ENCODE measurements at places on chromosomes 5 and 9.

- no peak for DNase-seq
These were observed 720.7 kb upstream of the FAM174A start for GRCh38 chr5:99814321-99815063.

DNA sequence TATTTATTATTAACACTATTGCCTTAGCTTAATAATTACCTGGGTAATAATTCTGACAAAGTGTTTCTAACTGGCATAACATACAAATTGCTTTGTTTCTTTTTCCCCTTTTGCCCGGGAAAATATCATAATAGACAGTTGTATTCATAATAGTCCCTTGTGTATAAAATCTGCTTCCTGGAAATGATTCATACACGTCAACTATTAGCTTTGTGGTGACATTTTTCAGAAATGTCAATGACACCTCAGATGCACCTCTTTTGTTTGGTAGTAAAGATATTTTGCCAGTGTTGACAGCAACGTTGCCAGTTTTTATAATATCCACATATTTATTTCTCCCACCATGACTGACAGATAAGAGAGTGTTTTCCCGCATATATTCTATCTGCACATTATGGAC is 73.0 kb downstream of the RASEF start:
- DNase-seq: no peak

GRCh38 chr5:67395790-67396418 is 199.3 kb upstream of the CD180 start:
- no peak for DNase-seq

DNA sequence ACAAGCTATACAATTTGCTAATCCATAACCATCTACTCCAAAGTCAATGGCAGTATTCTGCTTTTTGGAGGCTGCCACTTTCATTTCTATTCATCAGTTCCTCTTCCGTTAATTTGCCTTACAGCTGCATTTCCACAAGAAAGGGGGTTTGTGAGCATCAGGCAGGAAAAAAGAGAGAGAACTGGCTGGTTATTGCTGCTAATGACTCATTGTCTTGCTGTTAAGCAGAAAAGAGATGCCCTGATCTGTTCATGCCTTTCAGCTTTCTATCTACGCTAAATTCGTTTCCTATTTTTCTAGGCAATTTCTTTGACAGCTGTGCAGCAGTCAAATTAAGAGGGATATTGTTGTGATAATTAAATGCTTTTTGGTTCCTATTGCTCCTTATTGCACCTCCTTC is 65.9 kb upstream of the GNAQ start:
- DNase-seq: no peak

- no peak for DNase-seq
These were observed 5.1 kb upstream of the NFIB start for GRCh38 chr9:14318934-14319580.

GRCh38 chr9:127815512-127816361 is 13.1 kb downstream of the FPGS start:
- DNase-seq: no peak

DNA sequence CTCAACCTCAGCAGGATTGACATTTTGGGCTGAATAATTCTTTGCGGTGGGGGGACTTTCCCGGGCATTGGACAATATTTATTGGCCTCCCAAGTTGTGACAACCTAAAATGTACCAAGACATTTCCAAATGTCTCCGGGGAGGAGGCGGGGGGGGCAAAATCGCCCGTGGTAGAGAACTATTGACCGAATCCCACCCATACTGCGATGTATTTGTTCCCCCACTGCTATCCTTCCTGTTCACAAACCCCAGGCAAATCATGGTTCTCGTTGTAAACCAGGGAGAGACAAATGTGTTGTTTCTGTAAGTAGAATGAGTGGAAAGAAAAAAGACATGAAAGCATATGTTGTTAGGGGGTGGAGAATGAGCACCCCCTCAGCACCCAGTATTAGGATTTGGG is 141.9 kb downstream of the PSAT1 start:
- no peak for DNase-seq

DNA sequence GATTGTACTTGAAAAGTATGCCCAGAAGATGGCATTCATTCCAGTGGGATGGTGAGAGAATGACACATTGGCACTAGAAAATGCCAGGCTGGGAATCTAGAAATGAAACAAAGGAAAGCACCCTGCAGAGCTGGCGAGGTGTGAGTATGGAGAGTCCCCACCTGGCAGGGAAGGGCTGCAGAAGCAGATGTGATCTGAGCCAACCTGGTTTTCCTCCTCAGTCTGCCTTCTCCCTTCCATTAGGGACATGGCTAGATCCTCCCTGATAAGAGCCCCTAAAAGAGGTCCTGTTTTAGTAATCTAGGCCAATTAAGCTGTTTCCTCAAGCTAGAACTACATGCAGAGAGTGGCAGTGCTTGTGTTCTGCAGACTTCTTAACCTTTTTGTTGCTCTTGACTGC is 24.7 kb upstream of the TNFSF15 start:
- DNase-seq: no peak

- DNase-seq: no peak
These were observed 136.6 kb downstream of the ADAMTS12 start for GRCh38 chr5:33755231-33755630.

- peak; percentile 64 for DNase-seq
These were observed 530 bp downstream of the BBLN start for GRCh38 chr9:128160603-128160987.

- no peak for DNase-seq
These were observed 34.5 kb upstream of the GABRP start for GRCh38 chr5:170748951-170749471.

- no peak for DNase-seq
These were observed 135.7 kb downstream of the CACNA1B start for GRCh38 chr9:138013273-138013672.

DNA sequence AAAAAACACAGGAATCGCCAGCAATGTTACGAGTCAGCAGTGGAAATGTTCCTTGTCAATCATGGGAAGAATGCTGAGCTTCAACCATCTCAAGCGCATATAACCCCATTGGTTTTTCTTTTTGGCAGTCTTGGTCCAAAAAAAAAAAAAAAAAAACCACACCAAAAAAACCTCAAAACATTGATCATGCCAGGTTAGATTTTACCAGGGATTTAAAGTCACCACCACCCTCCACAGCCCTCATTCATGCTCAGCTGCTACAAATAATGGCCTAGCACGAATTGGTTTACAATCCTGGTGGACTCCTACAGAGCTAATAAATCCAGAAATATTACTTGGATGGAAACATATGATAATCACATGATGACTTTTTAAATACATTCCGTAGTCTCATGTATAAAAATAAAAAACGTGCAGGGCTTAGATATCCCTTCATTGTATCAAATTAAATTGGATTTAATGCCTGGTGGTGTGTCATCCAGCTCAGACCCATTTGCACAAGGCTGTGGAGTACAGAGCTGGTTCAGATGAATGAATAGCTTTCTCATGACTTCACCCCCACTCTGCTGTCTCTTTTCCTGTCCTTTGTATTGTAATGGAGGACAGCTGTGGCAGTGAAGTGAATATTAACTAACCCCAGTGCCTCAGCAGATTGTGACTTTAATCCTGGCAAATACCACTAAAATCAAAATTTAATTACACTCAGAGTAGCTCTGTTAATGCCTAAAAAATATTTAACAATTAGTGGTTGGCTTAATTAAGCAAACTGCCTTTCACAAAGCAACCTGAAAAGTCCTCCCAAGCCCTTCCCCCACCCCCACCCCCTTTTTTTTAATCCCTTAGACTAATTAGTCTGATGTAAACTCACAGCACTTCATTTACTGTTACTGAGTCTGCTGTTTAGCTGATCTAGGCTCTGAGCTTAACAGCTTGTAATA is 626.5 kb upstream of the ZNF608 start:
- DNase-seq: no peak

- DNase-seq: no peak
These were observed 135.6 kb upstream of the SMARCA2 start for GRCh38 chr9:1879501-1879900.

DNA sequence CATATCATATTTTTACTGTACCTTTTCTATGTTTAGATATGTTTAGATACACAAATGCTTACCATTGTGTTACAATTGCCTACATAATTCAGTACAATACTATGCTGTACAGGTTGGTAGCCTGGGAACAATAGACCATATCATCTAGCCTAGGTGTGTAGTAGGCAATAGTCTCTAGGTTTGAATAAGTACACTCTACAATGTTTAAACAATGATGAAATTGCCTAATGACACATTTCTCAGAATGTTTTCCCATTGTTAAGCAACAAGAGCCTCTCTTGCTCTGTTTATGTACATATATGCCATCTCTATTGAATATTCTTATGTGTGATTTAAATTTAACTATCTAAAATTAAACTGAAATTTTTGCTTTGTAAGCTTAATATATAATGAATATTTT is 209.6 kb upstream of the ST8SIA4 start:
- no peak for DNase-seq

DNA sequence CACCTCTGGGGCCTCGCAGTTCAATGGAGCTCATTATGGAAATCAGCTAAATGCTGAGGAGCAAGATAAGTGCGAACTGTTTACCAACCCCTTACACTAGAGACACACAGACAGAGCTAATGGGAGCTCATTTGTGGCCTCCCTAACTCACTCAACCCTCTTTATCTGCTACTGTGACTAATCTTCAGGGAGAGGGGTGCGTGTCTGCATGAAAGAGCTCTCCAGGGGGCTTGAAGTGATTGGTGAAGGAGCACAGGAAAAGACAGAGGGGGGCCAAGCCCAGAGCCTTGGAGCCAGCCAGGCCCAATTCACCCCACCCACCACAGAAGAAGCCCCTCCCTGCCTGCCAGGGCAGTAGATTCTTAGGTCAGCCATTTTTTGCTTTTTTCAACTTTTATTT is 466.8 kb upstream of the BRINP1 start:
- no peak for DNase-seq

- no peak for DNase-seq
These were observed 3.5 kb upstream of the ZNF366 start for GRCh38 chr5:72510610-72511181.

DNA sequence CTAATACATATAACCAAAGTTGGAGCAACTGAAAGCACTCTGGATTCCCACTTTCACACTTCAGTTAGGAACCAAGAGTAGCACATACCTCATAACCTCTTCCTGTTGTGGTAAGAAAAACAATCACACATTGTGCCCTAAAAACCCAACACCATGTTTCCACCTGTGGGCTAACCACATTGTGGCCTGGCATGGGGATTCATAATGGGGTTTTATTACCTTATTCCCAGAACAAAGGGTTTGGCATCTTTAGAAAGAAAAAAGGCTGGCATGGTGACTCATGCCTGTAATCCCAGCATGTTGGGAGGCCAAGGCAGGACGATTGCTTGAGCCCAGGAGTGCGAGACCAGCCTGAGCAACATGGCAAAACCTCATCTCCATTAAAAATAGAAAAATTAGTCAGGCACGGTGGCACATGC is 60.6 kb downstream of the HSD17B3 start:
- no peak for DNase-seq

DNA sequence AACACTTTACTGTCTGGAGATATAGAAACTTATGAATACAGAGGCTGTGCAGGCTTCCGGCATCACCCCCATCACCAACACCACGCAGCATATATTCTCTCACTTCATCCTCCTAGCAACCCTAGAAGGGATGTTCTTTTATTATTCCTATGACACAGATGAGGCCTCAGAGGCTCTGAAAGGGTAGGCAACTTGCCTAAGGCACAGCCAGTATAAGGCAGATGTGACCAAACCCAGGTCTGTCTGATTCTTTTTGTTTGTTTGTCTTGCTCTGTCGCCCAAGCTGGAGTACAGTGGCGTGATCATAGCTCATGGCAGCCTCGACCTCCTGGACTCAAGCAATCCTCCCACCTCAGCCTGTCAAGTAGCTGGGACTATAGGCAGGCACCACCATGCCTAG is 22.8 kb upstream of the CORO2A start:
- no peak for DNase-seq

DNA sequence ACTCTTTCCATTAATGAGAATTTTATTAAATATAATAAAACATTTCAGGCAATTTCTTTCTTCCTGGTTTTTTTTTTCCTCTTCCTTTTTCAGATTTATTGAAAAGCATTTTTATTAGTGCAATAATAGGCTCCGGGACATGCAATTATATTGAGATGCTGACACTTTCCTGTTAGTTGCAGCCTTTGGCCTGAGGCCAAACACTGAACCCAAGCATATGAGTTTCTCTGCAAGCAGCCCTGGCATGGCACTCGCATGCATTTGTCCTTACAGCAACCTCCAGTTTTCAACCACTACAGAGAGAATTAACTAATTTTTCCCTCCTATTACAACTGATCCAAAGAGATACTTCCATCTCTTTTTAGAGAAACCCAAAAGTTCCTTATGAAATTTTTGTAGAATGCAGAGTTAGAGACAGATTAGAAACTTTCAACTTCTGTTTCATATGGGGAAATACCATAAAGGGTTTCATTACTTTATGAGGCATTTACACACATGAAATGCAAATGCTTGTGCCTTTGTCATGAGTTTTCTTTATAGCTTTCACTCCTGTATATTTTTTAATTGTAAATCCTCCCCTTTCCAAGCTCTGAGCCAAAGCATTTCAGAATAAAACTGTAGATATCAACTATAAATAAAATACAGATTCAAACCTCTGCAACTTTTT is 183.0 kb downstream of the CETN3 start:
- no peak for DNase-seq

Measured in activated T-cell treated with anti-CD3 and anti-CD28 coated beads, Interleukin-2, amount 50 U/mL, for 4 hours (primary cell).